ENCODE measurements at places on chromosomes 7 and 10. TPM values are rescaled to one million over a fixed set of nuclear protein-coding genes. Genes with fewer than 3 reads are reported as not detected.

MYO1G gene
- 182 TPM for polyA plus RNA-seq

PSTK gene
- 8.8 TPM for polyA plus RNA-seq

CYP26A1 gene
- polyA plus RNA-seq = not detected

ADRA2A gene
- polyA plus RNA-seq = not detected

FAM185A gene
- polyA plus RNA-seq = 8.9 TPM

FANK1 gene
- not detected for polyA plus RNA-seq

GPRIN2 gene
- polyA plus RNA-seq = not detected

FBXL15 gene
- polyA plus RNA-seq = 33.4 TPM

DNA sequence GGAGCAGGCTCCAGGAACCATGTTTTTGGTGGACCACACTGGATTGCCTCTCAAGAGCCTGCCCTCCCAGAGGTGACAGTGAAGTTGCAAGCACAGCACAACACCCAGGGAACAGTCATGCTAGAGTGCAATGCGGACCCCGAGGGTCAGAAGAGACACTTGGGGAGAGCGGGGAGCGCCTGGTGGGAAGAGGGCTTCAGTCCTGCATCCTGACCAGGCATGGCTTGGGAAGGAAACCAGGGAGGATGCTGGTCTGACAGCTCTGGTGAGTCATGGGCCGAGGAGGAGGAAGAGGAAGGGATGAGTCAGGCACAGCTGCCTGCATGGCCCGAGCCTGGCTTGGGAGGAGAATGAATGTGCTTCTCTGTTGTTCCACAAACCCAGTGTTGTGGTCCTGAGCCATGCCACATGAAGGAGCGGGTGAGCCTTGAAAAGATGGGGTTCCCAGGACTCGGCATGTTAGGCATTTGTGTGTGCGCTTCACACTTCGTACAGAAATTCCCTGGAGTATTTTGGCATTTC, 29.5 kb upstream of the ANKRD2 start:
- no peak for DNase-seq
- H3K27ac ChIP-seq = no peak overlapping the region
- H3K4me1 ChIP-seq = no peaks in the 10 kb centered on the region
- no peaks in the 10 kb centered on the region for H3K27me3 ChIP-seq

DNA sequence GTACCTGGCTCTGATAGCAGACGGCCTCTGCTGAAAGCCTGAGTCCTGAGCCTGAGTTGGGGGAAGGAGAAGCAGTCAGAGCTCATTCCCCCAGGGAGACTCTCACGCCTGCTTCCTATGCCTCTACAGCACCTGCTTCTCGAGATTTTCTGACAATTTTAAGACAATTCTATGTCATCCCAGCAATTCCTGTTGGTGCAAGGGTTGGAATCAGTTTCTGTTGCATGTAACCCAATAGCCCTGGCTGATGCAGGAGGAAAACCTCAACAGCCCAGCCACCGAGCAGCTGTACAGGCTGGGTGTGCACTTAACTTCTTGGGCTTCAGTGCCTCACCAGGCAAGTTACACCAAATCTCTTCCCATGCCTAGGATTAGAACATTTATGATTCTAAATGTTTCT, 134.7 kb downstream of the GLI3 start:
- no peaks in the 10 kb centered on the region for H3K4me1 ChIP-seq
- H3K36me3 ChIP-seq = no peaks in the 10 kb centered on the region
- H3K4me3 ChIP-seq = no peak overlapping the region
- DNase-seq = no peak

- no peak overlapping the region for H3K27ac ChIP-seq
- DNase-seq = no peak
- H3K4me1 ChIP-seq = no peaks in the 10 kb centered on the region
- no peaks in the 10 kb centered on the region for H3K36me3 ChIP-seq
Observed at GRCh38 chr7:94313926-94314325, 80.8 kb upstream of the COL1A2 start.

- no peak overlapping the region for H3K27ac ChIP-seq
- H3K36me3 ChIP-seq = no peaks in the 10 kb centered on the region
- peaks cover 18% of the 10 kb centered on the region for H3K4me1 ChIP-seq
- no peaks in the 10 kb centered on the region for H3K27me3 ChIP-seq
- no peak for DNase-seq
Observed at GRCh38 chr10:99433378-99434020, 3.1 kb upstream of the GOT1 start.

DNA sequence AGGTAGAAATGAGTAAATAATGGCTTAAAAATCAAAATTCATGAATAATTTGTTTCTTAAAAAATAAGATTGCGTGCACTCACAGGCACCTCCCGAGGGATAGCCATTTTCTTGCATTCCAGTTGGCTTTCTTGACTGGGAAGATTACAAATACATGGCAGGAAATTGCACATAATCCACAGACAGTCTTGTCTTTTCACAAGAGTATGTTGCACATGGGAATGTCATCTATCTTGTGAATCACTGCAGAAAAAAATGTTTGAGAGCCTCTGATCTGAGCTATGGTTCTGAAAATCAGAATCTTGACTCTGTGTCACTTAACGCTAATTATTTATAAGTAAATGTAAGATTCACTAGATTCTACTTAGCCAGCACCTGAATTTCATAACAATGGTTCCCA, 74.1 kb upstream of the PRKG1 start:
- no peak overlapping the region for H3K4me3 ChIP-seq
- H3K4me1 ChIP-seq = no peaks in the 10 kb centered on the region
- no peak for DNase-seq
- no peak overlapping the region for H3K27ac ChIP-seq
- no peaks in the 10 kb centered on the region for H3K36me3 ChIP-seq
- no peaks in the 10 kb centered on the region for H3K27me3 ChIP-seq

- H3K4me1 ChIP-seq = no peaks in the 10 kb centered on the region
- H3K4me3 ChIP-seq = no peak overlapping the region
- DNase-seq = no peak
- no peaks in the 10 kb centered on the region for H3K36me3 ChIP-seq
- H3K27me3 ChIP-seq = no peaks in the 10 kb centered on the region
Observed at GRCh38 chr10:133460208-133460769, 6.5 kb downstream of the SCART1 start.

GRCh38 chr10:88879534-88880281, at the start of gene STAMBPL1:
STAMBPL1 (plus strand) TSS chr10:88880245; CDS start chr10:88901709, 21,464 bp downstream.
- DNase-seq = peak; percentile 60
- H3K4me1 ChIP-seq = peaks cover 53% of the 10 kb centered on the region
- peak within 1 kb of the TSS; percentile 74 for H3K4me3 ChIP-seq
- no peaks in the 10 kb centered on the region for H3K36me3 ChIP-seq

- no peaks in the 10 kb centered on the region for H3K36me3 ChIP-seq
- H3K27me3 ChIP-seq = no peaks in the 10 kb centered on the region
- H3K4me1 ChIP-seq = no peaks in the 10 kb centered on the region
- no peak overlapping the region for H3K4me3 ChIP-seq
- DNase-seq = no peak
Observed at GRCh38 chr7:84412161-84412969, 217.8 kb upstream of the SEMA3A start.

- H3K27me3 ChIP-seq = no peaks in the 10 kb centered on the region
- H3K36me3 ChIP-seq = no peaks in the 10 kb centered on the region
- H3K4me3 ChIP-seq = no peak overlapping the region
- DNase-seq = no peak
- H3K4me1 ChIP-seq = no peaks in the 10 kb centered on the region
Observed at GRCh38 chr7:115101199-115101598, 179.3 kb downstream of the MDFIC start.

DNA sequence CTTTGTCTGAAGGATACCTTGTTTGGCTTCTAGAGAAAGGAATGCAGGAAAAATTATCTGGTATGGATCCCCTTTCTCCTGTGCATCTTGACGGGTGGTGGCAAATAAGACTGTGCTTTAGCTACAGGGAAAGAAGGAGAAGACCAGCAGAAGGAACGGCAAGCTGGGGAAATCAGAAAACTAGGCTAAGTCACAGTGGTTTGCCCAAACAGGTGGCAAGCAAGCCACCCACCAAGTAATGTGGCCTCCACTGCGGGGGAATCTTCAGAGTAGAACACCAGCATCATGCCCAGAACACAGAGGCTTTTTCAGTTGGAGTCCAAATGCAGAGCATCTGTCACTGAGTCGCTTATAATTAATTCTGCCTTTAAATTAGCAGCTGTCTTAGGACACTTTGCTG, 282.8 kb downstream of the PHF14 start:
- H3K4me3 ChIP-seq = no peak overlapping the region
- H3K36me3 ChIP-seq = no peaks in the 10 kb centered on the region
- DNase-seq = no peak
- H3K4me1 ChIP-seq = no peaks in the 10 kb centered on the region

DNA sequence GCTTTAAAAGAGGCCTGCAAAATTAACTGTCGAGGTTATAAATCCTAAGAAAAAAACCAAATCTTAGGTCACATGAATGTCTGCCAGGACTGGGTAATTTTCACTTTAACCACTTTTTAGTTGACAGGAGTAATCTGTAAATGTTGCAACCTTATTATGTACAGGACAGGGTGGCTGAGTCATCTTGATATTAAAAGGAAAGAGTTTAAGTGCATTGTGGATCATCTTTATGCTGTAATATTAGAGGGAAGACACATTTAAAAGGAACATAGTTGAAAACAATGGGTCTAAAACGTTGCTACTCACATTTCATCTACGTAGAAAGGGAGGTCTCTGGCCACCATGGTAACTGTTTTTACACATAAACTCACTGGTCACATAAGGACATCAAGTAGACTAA, 115.5 kb downstream of the LSMEM1 start:
- no peak overlapping the region for H3K4me3 ChIP-seq
- no peaks in the 10 kb centered on the region for H3K4me1 ChIP-seq
- no peak for DNase-seq
- no peak overlapping the region for H3K27ac ChIP-seq

DNA sequence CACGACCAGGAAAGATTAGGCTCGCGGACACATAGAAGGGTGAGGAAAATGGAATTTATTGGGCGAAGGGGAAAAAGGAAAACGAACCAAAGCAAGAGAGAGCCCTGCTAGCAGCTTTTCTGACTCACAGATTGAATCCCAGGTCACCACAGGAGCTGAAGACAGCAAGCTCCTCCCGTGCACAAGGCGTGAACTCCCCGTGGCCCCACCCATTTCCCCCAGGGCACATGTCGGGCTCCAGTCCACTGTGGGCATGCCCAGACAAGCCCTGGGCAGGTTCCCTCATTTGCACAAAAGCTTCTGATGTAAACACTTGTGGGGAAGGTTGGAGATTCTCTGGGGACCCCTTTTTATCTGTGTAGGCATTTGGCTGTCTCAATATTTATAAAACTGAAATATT, 582.4 kb downstream of the SUGCT start:
- H3K27me3 ChIP-seq = no peaks in the 10 kb centered on the region
- H3K36me3 ChIP-seq = no peaks in the 10 kb centered on the region
- DNase-seq = no peak
- H3K27ac ChIP-seq = no peak overlapping the region

DNA sequence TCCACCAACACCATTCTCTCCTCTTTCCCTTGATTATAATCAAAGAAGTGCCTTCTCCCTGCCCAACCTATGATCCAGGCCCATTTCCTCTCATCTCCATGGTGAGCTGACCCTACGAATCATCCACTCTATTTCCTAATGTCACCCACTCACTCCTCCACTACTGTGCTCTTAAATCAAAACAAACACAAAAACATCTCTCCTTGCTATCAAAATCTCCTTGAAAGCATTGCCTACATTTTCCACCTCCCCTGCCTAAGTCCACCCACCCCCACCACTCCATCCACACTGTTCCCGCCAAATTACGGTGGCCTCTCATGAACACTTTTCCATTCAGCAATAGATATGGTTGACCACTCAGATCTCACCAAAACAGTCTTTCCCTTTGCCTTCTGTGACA, 5.3 kb downstream of the DYDC1 start:
- no peak for DNase-seq
- no peaks in the 10 kb centered on the region for H3K4me1 ChIP-seq
- H3K27me3 ChIP-seq = no peaks in the 10 kb centered on the region
- no peak overlapping the region for H3K27ac ChIP-seq
- no peak overlapping the region for H3K4me3 ChIP-seq

- DNase-seq = no peak
- no peaks in the 10 kb centered on the region for H3K36me3 ChIP-seq
- no peaks in the 10 kb centered on the region for H3K27me3 ChIP-seq
- H3K4me1 ChIP-seq = peaks cover 30% of the 10 kb centered on the region
- no peak overlapping the region for H3K4me3 ChIP-seq
Observed at GRCh38 chr10:3754727-3755439, 30.1 kb downstream of the KLF6 start.

- DNase-seq = no peak
- H3K27me3 ChIP-seq = peaks cover 97% of the 10 kb centered on the region
- H3K36me3 ChIP-seq = no peaks in the 10 kb centered on the region
- H3K4me3 ChIP-seq = no peak overlapping the region
Observed at GRCh38 chr7:101172854-101173751, 7.0 kb downstream of the NAT16 start.

DNA sequence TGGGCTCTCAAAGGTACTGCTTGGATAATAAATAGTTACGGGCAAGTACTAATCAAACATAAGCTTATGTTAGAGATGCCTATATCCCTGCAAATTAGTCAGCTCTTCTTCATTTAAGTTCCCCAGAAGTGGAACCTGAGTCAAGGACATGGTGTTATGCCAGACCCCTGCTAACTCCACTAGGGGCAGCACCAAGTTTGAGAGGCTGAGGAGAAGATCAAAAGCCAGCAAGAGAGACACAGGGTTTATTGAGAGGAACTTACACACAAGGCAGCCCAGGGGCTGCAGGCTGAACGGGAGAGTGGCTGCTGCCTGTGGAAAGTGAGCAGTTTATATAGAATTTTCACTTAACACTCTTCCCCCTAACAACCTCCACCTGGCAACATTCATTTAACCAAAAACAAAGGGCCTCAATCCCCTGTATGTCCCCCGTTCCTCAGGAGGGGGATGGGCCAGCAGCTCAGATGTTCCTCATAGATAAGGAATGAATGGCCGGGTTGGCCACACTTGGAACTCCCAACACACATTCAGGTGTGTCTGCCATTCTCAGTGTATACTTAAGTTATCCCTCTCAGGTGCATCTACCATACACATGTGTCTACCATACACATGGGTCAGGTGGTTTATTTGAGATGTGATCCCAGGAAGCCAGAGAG, 62.6 kb upstream of the GHITM start:
- H3K27me3 ChIP-seq = no peaks in the 10 kb centered on the region
- H3K4me1 ChIP-seq = no peaks in the 10 kb centered on the region
- DNase-seq = no peak
- no peak overlapping the region for H3K4me3 ChIP-seq

- H3K4me3 ChIP-seq = no peak overlapping the region
- no peaks in the 10 kb centered on the region for H3K4me1 ChIP-seq
- no peak for DNase-seq
- no peaks in the 10 kb centered on the region for H3K27me3 ChIP-seq
- H3K27ac ChIP-seq = no peak overlapping the region
Observed at GRCh38 chr7:32659853-32660252, 164.6 kb downstream of the AVL9 start.

GRCh38 chr10:30070001-30070685, 10.8 kb upstream of the JCAD start:
- no peaks in the 10 kb centered on the region for H3K27me3 ChIP-seq
- H3K4me1 ChIP-seq = no peaks in the 10 kb centered on the region
- no peaks in the 10 kb centered on the region for H3K36me3 ChIP-seq
- H3K27ac ChIP-seq = no peak overlapping the region
- no peak for DNase-seq

DNA sequence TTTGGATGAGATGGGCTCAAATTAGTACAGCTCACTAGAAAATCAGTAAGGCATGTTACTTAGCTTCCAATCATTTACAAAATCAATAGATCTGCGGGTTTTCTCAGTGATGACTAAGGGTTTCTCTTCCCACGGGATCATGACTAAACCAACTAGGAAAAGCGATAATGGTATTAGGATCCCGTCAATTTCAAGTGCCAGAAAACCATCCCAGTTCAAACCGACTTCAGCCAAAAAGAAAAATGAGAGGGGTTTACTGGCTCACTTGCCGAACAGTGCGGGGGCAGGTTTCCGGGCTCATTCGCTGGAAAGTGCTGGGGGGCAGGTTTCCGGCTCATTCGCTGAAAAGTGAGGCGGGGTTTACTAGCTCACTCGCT, 62.1 kb upstream of the LYZL2 start:
- H3K36me3 ChIP-seq = no peaks in the 10 kb centered on the region
- H3K4me3 ChIP-seq = no peak overlapping the region
- DNase-seq = no peak
- peaks cover 16% of the 10 kb centered on the region for H3K4me1 ChIP-seq

Data from CD8-positive, alpha-beta memory T cell (primary cell).